Forelimb muscle (tissue), 1 donor: ENCODE measurements at places on chromosomes 13 and 19. TPM values are rescaled to one million over a fixed set of nuclear protein-coding genes. Genes with fewer than 3 reads are reported as not detected.

DNA sequence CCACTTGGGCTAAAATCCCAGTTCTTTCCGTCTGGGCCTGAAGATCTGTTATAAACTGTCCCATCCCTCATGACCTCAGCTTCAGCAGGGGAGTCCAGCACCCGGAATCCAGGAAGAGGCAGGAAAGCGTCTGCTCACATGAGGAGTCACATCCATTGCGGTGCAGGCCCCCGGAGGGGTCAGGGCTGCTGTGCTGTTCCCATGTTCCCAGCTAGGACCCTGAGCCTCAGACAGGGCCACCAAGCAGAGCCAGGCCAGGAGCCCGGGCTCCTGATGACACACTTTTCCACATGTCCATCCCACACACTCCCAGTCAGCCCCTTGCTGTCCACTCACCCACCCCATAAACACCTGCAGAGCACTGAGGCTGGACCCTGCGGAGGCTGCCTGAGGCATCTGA is 45.3 kb upstream of the VSTM2B start:
- no peak for DNase-seq

DNA sequence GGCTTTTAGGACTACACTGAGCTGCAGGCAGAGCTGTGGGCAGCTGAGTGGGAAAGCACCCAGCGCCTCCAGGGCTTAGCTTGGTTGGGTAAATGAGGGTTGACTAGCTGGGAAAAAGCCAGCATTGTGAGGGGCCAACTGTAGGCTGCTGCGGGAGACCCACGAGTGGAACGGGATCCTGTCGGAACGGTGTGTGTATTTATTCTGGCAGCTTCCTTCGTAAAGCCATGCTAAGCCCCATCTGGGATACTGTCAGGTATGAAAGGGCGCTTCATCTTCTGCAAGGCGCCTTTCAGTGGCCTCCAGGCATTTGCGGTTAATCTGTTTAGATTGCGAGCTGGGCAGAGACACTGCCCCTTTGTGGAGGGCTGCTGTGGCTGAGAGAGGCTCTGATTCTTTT is 39.5 kb upstream of the CNMD start:
- no peak for DNase-seq

DNA sequence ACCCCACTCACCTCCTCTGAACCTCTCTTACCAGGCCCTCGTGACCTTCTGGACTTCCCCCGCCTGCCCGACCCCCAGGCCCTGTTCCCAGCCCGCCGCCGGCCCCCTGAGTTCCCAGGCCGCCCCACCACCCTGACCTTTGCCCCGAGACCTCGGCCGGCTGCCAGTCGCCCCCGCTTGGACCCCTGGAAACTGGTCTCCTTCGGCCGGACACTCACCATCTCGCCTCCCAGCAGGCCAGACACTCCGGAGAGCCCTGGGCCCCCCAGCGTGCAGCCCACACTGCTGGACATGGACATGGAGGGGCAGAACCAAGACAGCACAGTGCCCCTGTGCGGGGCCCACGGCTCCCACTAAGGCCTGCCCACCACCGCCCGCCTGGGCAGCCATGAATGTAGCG is 3.2 kb downstream of the TTC9B start:
- DNase-seq, result no peak

- DNase-seq, result no peak
Measured at GRCh38 chr13:75620020-75620419, 16.1 kb upstream of the LMO7 start.

- DNase-seq, result no peak
Measured at GRCh38 chr19:47650700-47651099, 41.8 kb downstream of the BICRA start.

DNA sequence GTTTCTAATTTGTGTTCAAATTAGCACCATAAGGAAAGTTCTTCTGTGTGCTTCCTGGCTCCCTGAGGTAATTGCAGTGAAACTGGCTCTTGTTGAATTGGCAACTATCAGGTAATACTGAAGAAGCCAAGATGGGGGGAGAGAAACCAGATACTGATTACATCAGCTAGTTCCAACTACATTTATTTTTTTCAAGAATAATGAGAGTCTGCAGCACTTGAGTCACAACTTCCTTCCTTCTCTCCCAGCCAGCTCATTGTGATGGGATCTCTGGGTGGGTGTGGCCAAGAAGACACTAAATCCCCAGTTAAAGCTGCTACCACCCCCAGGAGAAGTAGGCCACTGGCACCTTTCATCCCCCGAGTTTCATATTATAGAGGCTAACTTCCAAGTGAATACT is 100.7 kb upstream of the RXFP2 start:
- DNase-seq, result no peak

GRCh38 chr13:40247845-40248244 is 418.6 kb downstream of the FOXO1 start:
- no peak for DNase-seq

GRCh38 chr19:49767967-49768581 is 1.3 kb downstream of the AP2A1 start:
- no peak for DNase-seq

GRCh38 chr19:2444251-2445002 is 12.3 kb downstream of the LMNB2 start:
- DNase-seq, result no peak

DNA sequence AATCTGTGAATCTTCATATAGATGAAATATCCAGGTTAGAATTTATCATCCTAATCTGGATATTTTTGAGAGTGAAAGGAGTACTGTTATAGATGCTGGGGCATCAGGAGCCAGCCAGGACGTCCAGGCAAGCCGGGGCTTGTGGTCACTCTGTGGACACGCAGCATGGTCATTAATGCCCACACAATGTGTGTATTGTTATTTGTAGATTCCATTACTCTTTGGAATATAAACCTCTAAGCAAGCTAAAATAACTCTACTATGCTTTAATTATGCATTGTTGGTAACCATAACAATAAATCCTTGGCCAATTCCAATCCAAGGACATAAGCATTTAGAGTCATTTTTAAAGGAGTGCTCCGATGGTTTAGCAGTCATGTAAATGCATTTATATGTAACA is 137.9 kb downstream of the TM9SF2 start:
- no peak for DNase-seq

DNA sequence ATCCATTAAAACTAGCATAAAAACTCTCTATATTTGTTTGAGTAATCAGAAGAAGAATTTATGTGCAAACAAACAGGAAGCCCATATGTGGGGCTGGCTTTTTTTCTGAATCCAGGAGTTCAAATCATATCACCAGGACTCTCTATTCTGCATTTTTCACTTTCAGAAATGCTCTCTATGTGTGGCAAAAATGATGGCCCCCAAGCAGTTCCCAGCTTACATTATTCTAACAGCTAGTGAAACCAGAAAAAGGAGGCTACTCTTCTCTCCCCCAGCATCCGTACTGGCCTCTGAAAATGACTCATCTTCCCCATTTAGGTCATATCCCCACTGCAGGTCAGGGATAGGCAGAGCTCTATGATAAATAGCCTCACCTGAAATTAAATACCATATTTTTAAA is 20.4 kb downstream of the RBM26 start:
- DNase-seq, result no peak

- no peak for DNase-seq
Measured at GRCh38 chr13:24670174-24670573, 10.0 kb upstream of the ATP12A start.

- no peak for DNase-seq
Measured at GRCh38 chr13:50257646-50258045, 242.4 kb downstream of the KCNRG start.

Gene RSPH6A
- not detected for polyA plus RNA-seq

Gene KLK10
- polyA plus RNA-seq, result 0.18 TPM

Gene FPR1
- 1.1 TPM for polyA plus RNA-seq
